ENCODE measurements at places on chromosomes 3 and 15.

DNA sequence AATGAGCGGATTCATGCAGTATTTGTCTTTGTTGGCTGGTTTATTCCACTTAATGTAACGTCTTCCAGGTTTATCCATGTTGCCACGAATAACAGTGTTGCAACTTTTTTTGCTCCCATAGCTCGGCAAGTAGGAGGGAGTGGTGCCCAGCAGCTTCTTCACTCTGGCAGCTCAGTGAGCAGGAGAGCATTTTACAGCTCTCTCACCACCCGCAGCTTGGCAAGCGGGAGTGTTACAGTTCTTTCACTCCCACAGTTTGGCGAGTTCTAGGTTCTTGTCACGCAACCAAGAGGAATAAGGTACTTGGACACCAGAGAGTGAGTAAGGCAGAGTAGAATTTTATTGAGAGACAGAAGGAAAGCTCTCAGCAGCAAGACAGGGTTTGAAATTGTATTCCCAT lies 935.2 kb downstream of the TBL1XR1 start:
- no peak for DNase-seq

GRCh38 chr3:122515870-122516269 lies 1.1 kb upstream of the KPNA1 start:
- DNase-seq = no peak

GRCh38 chr15:92959219-92959618 lies 59.1 kb downstream of the CHD2 start:
- DNase-seq = no peak

- peak; percentile 93 for DNase-seq
These were observed 51.6 kb upstream of the C15orf39 start for GRCh38 chr15:75149867-75150709.

DNA sequence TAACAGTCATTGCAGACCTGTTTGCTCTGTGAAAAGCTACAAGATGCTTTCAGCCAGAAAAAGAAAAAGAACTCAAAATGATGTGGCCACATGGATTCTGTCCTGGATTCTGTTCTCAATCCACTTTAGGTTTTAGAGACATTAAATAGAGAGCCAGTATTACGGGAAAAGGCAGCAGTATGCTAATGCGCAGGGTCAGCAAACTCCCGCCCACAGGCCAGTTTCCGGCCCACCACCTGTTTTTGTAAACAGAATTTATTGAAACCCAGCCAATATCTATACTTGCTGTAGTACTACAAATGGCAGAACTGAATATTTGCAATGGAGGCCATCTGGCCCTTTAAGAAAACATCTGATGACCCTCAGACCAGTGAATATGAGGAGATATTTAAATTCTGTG lies 416.1 kb downstream of the ERC2 start:
- no peak for DNase-seq

DNA sequence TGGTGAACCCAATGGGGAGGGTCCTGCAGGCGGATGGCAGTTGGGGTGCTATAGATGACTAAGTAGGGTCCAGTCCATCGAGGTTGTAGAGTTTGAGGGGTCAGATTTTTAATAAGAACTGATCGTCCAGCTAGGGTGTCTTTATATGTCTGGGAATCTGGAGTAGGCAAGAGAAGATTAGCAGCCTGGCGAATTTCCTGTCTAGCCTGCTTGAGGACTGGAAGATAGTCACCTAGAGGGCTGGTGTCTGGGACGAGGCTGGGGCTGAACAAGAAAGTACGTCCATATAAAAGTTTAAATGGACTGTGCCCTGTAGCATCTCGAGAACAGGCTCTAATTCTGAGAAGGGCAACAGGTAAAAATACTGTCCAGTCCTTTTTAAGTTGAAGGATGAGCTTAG lies 6.7 kb upstream of the IP6K2 start:
- no peak for DNase-seq

DNA sequence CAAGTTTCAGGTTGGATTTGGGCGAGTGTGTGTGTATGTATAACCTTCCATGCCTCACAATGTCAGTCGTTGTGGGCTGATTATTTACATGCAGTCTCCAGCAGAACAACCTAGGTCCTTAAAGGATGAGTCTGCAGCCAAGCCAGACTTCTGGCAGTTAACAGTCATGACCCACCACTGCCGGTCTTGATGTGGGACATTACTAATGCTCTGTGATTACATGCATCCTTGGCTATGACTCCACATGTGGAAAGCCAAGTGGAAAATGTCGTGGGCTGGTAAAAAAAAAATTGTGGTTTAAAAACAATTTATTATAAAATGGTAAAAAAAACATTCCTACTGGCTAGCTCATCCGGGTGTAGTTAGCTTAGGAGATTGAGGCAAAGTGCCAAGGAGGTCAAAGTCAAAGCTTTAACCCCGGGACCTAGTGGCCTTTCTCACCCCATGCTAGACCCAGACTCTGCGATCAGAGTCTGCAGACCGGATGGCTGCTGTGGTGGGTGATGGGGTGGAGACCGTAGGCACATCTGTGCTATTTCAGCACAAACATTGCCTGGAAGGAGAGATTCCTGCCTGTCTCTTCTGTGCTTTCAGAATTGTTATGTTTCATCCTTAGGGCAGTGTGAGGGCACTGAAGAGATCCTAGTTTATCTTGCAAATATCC lies 6.8 kb downstream of the RARRES1 start:
- peak; percentile 97 for DNase-seq

GRCh38 chr15:46121441-46121840 lies 486.6 kb downstream of the SQOR start:
- DNase-seq = no peak
